ENCODE measurements at places on chromosomes 5 and 9.

DNA sequence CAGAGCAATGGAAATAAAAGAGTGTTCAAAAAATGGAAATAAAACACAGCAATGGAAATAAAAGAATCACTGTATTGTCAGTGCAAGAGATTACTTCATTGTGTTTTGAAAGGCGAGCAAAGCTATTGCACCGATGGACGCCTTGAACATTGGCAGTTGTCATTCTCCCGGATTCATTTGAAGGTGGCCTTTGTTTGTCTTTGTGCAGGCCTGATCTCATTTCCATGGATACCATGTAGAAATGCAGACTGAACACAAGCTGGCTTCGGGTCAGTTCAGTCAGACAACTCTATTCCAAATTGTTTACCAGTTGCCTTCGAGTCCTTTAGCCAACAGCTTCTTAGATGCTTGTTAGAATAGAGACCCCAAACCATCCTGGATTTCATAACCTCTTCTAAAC, 8.3 kb downstream of the ITGA2 start:
- DNase-seq, result no peak

- peak; percentile 28 for DNase-seq
Observed at GRCh38 chr5:94469894-94470329, 148.5 kb downstream of the KIAA0825 start.

GRCh38 chr5:138594305-138595058, 19.3 kb upstream of the HSPA9 start:
- no peak for DNase-seq

DNA sequence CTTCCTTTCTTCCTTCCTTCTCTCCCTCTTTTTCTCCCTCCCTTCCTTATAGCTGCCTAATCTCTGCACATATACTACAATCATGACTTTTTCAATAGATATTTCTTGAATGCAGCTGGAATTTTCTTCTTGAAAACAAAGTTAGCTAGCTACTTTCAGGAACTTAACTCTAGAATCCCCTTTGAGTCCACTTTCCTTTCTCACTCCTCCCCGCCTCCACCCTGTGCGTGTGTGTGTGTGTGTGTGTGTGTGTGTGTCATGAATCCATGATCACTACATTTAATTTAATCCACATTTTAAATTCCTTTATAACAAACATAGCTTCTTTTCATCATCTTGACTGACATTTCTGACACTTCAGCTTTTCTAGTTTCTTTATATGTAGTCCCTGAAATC, 167.5 kb upstream of the KLF9 start:
- no peak for DNase-seq

DNA sequence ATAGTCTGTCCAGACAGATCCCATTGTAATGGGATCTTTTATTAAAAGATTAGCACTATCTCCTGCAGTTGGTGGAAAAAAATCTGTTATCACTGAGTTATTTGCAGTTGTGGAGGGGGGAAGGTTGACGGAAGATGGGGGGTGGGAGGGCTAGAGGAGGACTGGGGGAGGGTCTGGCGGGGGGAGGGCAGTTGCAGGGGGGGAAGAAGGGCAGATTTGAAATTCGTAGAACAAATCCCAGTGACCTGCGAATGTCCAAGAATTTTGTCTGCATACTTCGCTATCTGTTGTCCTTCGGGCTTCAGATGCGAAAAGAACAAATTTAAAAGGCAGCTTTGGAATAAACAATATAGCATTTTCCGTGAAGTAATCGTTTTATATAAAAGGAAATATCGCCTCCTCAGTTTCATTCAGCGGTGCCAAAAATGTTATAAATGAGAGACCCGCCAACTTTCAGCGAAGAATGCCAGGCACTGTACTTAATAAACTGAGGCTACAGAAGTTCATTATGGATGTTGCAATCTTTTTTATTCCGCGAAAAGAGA, 1.3 kb upstream of the FST start:
- no peak for DNase-seq

DNA sequence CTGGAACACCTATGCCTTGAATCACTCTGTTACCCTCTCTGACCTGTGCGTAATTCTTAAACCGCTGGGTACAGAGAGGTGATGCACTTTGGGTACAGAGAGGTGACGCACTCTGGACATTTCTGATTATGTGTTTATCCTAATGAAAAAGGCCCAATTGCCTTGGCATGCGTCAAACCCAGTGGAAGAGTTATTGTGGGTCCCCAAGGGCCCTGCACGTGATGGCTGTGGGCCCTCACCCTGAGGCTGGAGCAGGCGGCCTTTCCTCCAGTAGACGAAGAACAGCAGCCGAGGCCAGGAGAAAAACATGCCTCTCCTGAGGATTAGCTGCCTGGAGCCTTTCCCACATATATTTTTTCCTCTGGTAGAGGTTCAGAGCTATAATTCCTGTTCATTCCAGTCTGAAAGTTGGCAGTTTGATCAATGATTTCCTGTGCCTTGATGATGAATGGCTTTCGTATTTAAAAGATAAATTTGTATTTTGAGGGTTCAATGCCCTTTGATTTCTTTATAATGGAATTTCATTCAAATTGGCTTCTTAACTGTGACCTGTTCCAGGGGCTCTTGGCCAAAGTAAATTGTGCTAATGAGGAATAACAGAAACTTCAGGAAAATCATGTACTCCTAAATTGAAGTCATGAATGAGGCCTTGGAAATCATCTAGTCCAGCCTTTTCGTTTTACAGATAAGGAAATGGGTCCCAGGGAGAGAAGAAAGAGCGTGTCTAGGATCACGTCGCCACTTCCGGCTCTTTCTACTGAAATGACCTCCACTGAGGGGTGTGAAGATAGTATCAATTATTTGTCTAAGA, 22.8 kb downstream of the ACER2 start:
- DNase-seq, result no peak

- no peak for DNase-seq
Observed at GRCh38 chr5:134564396-134564795, 38.9 kb downstream of the JADE2 start.

- no peak for DNase-seq
Observed at GRCh38 chr5:59187857-59188256, 605.0 kb downstream of the RAB3C start.

GRCh38 chr9:132211570-132211969, 49.7 kb downstream of the NTNG2 start:
- no peak for DNase-seq

- no peak for DNase-seq
Observed at GRCh38 chr9:33651125-33651524, 127.1 kb downstream of the ANKRD18B start.

DNA sequence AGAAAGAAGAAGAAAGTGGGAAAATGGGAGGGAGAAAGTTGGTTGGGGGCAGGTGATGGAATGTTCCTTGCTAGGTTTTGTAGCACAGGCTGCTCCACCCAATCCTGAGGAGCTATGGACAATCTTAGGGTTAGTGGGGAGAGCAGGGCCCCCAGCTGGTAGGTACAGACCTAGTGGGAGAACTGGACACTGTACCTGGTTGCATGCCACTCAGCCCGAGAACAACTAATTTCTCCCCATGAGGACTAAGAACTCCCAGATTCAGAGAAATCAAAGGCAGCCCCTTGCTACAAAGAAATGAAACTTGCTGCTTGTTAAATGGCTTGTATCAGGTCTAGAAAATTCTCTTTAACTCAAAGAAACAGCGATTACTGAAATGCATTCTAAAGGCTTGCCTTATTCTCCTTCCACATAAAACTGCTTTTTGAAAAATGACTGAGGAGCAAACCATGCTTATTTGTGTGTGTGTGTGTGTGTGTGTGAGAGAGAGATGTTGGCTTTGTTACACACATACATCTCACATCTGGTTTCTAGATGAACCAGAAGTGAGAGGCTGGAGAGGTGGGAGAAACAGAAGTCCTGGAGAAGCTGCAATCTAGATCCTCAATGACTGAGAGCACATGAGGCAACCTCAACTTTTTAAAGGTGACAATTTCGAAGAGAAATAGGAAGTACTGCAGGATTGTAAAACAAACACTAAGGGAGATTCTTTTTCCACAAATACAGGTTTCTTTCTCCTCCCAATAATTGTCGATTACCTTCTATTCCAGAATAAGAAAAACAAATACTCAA, 28.9 kb downstream of the FYB1 start:
- DNase-seq, result no peak

DNA sequence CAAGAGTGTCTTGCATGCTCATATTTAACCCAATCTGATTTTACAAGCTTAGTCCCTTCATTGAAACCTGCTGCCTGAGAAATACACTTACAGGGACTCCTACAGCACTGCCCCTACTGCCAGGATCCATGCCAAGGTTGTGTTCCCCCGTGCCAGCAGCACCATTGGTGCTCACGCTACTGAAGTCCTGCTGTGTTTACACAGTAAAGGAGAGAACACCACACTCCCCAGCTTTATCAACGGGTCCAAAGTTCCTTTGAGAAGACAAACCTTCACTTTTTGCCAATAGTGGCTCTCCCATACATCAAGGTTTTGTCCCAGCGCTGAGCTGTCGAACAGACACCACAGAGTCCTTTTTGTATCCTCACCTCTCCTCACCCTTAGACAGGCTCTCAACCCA, 155.1 kb upstream of the WWC1 start:
- no peak for DNase-seq

DNA sequence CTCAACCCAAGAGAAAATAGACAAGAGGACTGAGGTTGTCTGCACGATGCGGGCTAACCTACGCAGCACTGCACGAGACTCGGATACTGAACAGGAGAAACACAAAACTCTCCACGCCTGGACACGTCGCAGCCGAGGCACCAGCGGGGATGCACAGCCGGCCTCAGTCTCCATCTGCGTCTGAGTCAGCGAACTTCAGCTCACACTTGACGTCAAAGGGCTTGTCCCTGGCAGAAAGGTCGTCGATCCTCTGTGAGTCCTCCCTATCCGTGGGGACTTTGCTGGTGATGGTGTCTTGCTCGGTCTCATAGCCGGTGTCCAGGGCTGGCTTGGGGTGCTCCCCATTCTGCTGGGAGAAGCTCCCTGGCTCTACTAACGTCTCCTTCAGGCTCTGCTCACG, 60.2 kb downstream of the SECISBP2 start:
- no peak for DNase-seq

DNA sequence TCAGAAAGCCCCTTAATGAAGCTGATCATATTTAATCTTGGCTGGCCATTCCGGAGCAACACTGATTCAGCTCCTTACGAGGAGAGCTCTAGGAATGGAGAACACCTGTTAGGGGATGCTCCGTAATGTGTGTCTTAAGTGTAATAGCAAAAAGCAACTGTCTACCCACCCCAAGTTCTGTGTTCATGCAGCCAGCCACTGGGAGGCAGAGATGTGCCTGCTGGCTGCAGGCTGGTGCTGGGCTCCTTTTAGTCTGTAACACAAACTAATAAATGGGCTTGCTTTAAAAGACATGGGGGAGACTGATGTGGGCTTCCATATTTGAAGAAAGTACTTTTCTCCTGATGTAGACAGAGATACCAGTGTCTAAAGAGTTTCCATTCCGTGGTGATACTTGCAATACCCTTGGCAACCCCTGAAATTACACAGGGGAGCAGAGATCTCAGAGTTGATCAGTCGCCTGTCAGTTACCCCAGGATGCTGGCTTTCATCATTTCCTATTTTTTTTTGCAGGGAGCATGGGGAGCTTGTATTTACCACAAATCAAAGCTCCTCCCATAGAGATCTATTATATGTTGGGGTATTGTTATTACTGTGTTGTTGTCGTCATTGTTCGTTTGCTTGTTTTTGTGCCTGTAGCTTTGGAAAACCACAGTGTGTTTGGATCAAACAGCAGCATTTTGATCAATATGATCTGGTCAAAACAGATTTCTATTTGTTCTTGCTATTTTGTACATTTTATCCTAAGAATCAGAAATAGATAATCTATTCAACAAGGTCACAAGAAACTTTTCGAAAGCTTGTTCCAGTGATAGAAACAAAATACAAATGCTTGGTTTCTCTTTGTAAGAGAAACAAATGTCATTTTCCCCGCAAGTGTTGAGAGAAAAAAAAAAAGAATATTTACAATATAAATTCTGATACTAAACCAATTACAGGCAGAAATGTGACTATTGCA, 65.8 kb downstream of the MTX3 start:
- no peak for DNase-seq
